ENCODE measurements at places on chromosomes 7 and 10.
A peak's percentile ranks its signal among the peaks of the same experiment; 100 is the strongest.

DNA sequence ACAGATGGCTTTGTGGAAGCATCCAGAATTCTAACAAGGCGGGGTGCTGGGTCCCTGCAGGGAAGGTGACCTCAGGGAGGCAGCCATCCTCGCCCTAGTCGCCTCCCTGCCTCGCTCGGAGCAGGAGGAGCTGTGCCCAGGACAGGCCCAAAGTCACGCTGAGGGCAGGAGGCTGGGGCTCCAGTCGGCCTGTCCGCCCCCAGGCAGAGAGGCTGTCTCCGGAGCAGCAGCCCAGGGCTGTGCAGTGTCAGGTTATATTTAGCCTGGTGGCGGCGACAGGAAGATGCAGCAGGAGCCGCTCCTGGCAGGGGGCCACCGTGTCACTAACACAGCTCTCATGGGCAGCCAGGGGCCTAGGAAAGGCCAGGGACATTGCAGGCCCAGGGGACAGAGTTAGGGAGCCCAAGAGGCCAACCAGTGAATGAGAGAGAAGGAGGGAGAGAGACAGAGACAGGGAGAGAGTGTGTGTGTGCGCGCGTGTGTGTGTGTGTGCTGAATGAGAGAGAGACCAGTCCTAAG, 13.5 kb downstream of the KCNH2 start:
- DNase-seq: no peak
- H3K4me3 ChIP-seq: no peak overlapping the region
- H3K36me3 ChIP-seq: no peaks in the 10 kb centered on the region
- peaks cover 3% of the 10 kb centered on the region for H3K27me3 ChIP-seq
- H3K27ac ChIP-seq: no peak overlapping the region

- no peak overlapping the region for H3K4me3 ChIP-seq
- H3K27ac ChIP-seq: no peak overlapping the region
- DNase-seq: no peak
- H3K27me3 ChIP-seq: peaks cover 15% of the 10 kb centered on the region
- peaks cover 15% of the 10 kb centered on the region for H3K4me1 ChIP-seq
Measured at GRCh38 chr7:78037603-78038002, 239.0 kb downstream of the PHTF2 start.

DNA sequence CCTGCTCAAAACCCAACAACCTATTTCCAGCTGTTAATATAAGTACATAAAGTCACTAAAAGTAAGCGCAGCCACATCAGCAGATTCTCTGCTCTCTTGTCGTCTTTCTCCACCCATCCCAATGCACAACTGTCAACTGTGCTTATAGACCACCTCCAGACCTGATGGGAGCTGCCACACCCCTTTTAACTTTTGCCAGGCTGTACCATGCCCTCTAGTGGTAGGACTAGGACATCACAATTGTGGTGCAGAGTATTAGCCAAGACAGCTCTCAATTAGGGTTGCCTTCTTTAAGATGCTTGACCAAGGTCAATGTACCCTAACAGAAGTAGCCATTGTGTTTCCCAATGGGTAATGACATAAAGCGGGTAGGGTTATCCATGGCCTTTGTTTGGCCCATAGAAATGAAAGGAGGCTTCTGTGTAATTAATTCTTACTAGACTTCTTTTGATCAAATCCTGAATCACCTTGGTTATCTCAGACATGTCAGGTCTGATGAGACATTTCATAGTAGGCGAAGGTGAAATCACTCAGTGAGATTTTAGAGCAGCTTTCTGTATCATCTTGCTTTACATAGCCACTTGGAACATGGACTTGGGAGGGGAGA, 68.1 kb downstream of the SCRN1 start:
- H3K27me3 ChIP-seq: no peaks in the 10 kb centered on the region
- DNase-seq: peak; percentile 57
- H3K27ac ChIP-seq: no peak overlapping the region

GRCh38 chr10:82887488-82887887, 1012.5 kb downstream of the NRG3 start:
- no peak for DNase-seq
- H3K4me1 ChIP-seq: peaks cover 12% of the 10 kb centered on the region
- no peak overlapping the region for H3K27ac ChIP-seq
- H3K4me3 ChIP-seq: no peak overlapping the region
- H3K27me3 ChIP-seq: no peaks in the 10 kb centered on the region

DNA sequence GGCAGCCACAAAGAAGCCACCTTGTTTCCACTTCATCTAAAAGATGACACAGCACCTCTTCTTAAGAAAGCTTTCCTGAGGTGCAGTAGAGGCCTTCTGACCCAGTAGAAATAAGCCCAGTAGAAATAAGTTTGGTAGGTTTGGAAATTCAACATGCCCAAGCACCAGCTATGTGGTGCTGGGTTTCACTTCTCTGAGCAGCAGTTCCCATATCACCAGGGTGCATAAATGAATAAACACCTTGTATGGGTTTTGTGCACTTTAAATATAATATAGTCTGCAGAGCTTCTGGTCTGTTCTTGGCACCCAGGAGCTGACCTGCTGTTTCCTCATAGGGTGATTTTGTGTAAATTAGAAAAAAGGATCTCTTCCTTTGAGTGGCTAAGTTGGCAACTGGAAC, 492.4 kb upstream of the SORCS1 start:
- H3K27me3 ChIP-seq: peaks cover 2% of the 10 kb centered on the region
- no peak overlapping the region for H3K4me3 ChIP-seq
- H3K36me3 ChIP-seq: no peaks in the 10 kb centered on the region
- H3K27ac ChIP-seq: no peak overlapping the region
- H3K4me1 ChIP-seq: peaks cover 6% of the 10 kb centered on the region
- DNase-seq: no peak
